ENCODE measurements at places on chromosomes 1 and 21.

- no peak for DNase-seq
These were observed 18.7 kb upstream of the GALNT2 start for GRCh38 chr1:230048322-230048721.

GRCh38 chr1:47147047-47147785, 10.0 kb downstream of the CYP4A22 start:
- DNase-seq: no peak

DNA sequence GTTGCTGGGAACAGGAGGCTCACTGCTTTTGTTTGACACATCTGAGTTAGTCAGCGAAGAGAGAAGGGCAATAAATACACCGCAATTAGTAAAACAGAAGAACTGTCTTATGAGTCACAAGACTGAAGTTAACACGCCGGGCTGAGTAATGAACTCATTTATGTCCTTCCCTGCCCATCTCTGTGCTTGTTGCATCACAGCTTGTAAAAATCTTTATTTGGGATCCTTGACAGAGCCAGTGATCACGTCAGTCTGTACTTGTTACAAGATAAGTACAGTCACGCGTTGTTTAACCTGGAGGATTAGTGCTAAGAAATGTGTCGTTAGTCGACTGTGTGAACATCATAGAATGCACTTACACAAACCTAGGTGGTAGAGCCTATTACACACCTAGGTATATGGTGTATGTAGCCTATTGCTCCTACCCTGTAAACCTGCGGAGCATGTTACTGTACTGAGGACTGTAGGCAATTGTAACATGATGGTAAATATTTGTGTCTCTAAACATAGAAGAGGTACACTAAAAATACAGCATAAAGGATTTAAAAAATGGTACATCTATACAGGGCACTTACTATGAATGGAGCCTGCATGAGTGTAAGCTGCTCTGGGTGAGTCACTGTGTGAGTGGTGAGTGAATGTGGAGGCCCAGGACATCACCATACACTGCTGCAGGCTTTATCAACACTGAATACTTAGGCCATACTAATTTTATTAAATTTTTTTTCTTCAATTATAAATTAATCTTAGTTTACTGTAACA, 272.2 kb downstream of the TNR start:
- DNase-seq: no peak

DNA sequence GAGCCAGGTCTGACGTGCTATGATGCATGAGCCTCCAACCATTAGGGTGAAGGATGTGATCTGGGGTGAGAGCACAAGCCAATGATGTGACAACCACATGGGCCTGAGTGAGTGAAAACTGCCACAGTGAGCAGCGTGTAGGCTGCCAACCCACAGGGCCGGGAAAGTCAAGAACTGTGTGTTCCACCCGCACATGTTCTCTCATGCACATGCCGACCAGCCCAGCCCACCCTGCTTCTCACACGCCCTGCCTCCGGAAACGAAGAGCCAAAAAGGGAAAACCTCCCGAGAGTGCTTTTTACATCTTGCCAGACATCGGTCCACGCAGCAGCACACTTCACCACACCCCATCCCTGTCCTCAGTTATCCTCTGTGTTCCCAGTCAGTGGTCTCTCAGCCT, 197.0 kb downstream of the CACNA1E start:
- no peak for DNase-seq

- no peak for DNase-seq
These were observed 16.4 kb downstream of the SPSB1 start for GRCh38 chr1:9309080-9309479.

- DNase-seq: no peak
These were observed 100.5 kb upstream of the NEK7 start for GRCh38 chr1:198056255-198056654.

GRCh38 chr1:247468481-247469140, 10.7 kb upstream of the OR2B11 start:
- DNase-seq: no peak

DNA sequence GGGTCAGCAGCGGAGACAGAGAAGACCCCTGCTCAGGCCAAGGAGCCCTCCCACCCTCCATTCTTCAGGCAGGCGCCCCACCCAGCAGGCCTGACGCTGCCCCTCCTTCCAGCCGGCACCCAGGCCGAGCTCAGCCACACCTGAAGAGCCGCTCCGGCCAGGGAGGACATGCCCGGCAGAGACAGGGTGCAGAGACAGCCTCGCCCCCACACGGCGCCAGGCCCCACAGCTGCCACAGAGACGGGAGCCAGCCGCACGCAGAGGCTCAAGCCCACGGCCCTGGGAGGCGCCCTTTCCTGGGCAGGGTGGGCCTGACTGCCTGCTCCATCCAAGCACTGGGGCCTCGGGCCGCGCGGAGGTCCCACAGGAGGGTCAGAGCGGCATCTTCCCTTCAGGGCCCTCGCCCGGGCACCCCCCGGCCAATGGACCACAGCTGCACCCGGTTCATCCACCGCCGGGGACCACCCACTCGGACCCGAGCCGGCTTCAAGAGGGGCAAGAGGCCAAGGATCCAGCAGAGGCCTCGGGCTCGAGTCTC, 5.2 kb downstream of the TTLL10 start:
- DNase-seq: no peak

DNA sequence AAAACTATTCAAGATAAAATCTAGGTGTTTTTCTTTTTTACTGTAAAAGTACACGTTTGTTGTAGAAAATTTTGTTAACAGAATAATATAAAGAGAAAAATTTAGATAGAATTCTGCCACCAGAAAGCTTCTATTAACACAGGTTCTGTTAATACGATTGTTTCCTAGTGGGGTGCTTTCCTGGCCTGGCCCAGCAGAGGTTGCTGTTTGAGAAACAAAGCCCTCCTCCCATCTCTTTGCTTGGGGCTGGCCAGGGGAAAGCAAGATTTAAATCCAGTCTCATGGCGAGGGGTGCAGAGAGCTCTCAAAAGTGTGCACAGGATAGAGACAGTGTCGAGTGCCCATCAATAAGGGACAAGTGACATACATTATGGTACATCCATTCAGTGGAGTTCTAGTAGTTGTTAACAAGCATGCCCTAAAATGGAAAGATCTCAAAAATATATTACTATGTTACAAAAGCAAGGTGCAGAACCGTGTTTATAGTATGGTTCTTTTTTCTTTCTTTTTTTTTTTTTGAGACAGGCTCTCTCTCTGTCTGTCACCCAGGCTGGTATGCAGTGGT, 14.6 kb upstream of the ACBD3 start:
- no peak for DNase-seq

- DNase-seq: no peak
These were observed 10.8 kb downstream of the DPT start for GRCh38 chr1:168717906-168718891.

DNA sequence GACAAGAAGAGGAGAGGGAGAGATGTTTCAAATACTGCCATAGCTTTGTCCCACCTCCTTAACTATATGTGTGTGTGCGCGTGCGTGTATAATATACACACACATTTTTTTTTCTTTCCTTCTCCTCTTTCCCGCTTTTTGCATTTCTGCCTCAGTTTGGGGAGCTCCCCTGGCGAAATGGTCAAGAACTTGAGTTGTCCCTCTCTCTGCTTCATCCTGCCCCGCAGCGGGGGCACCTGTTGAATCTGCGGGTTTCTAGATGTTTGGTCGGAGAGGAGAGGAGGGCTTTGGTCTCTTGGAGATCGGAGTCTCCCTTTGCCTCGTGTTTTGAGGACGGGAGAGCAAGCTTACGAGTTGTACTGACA, 504 bp downstream of the SCCPDH start:
- DNase-seq: no peak

- no peak for DNase-seq
These were observed 81.7 kb upstream of the ATP1B1 start for GRCh38 chr1:169024800-169025271.

DNA sequence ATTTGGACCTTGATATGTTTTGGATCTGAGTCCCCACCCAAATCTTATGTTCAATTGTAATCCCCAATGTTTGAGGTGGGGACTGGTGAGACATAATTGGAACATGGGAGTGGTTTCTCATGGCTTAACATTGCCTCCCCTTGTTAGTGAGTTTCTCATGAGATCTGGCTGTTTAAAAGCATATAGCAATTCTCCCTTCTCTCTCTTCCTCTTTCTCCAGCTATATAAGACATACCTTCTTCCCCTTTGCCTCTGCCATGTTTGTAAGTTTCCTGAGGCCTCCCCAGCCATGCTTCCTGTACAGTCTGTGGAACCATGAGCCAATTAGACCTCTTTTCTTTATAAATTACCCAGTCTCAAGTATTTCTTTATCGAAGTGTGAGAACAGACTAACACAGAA, 692.4 kb downstream of the KCNT2 start:
- no peak for DNase-seq

DNA sequence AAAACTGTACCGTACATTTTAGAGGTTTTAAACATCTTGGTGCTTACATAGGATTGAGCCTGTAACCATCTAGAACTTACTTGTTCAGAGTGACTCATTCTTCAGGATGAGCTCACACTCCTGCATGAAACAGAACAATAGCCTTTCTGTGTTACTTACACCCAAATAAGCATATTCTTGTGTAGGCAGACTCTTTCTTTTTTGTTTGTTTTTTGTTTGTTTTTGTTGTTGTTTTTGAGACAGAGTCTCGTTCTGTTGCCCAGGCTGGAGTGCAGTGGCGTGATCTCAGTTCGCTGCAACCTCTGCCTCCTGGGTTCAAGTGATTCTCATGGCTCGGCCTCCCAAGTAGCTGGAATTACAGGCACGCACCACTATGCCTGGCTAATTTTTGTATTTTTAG, 3.8 kb upstream of the CA6 start:
- DNase-seq: no peak

DNA sequence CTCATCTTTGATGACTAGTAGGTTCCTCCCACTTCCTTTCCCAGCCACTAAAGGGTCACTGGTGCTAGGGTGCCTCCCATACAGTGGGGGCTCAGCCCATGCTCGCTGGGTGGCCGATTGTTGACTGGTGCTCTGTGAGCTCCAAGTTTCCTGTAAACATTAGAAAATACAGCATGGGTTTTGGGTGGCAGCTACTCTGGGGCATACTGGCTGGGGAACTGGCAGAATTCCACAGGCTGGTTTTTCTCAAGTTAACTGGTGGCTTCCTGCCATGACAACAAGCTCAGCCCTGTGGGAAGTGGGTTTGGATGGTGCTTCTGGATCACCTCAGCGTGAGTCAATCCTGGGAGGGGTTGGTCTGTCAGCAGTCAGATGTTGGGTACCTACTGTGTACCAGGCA, 28.7 kb upstream of the CRNN start:
- no peak for DNase-seq

DNA sequence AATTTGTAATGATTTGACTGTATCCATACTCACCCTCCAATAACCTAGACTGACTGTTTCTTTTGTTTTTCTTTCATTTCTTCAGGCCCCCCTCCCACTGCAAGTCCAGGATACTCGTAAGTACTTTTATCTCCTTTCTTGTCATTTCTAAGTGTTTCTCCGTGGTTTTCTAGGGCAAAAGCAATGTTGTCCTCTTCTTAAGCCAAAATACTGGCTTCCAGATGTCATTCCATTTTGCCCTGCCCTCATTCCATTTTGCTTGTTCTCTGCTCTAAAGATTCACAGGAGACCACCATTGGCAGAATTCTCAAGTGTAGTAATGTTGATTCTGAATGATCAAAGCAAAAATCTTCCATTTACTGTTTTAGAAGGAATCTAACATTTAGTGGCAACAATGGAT, 152.8 kb upstream of the UBE2U start:
- DNase-seq: no peak

GRCh38 chr1:5720936-5721335, 271.3 kb downstream of the NPHP4 start:
- no peak for DNase-seq

- DNase-seq: no peak
These were observed 5.7 kb downstream of the ZBTB7B start for GRCh38 chr1:155008015-155008941.

- DNase-seq: no peak
These were observed 30.4 kb upstream of the TMEM61 start for GRCh38 chr1:54950006-54950368.

GRCh38 chr1:206518743-206519142, 11.4 kb downstream of the RASSF5 start:
- no peak for DNase-seq

GRCh38 chr1:66256629-66257572, 277.1 kb upstream of the SGIP1 start:
- no peak for DNase-seq

DNA sequence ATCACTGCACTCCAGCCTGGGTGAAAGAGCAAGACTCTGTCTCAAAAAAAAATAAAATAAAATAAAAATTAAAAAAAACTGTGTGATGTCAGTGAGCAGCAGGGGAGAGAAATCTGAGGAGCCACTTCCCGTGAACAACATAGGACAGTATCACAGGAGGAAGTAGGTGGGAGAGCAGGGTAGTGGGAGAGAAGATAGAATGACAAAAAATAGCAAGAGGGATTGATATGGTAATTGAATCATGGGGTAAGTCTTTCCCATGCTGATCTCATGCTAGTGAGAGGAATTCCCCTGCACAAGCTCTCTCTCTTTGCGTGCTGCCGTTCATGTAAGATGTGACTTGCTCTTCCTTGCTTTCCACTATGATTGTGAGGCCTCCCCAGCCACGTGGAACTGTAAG, 81.6 kb upstream of the PBX1 start:
- no peak for DNase-seq

GRCh38 chr1:208139434-208140045, 104.6 kb downstream of the PLXNA2 start:
- no peak for DNase-seq

DNA sequence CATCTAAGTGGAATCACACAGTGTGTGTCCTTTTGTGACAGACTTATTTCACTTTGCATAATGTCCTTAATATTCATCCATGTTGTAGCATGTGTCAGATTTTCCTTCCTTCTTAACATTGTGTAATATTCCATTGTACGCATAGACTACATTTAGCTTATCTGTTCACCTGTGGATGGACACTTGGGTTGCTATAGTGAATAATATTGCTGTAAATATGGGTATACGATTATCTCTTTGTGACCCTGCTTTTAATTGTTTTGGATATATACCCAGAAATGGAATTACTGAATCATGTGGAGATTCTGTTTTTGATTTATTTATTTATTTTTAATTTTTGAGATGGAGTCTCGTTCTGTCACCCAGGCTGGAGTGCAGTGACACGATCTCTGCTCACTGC, 63.0 kb upstream of the ATP5PO start:
- DNase-seq: no peak

GRCh38 chr1:196501760-196502428, 106.3 kb downstream of the KCNT2 start:
- no peak for DNase-seq

- DNase-seq: no peak
These were observed 30.9 kb downstream of the WNT3A start for GRCh38 chr1:228037401-228038386.

DNA sequence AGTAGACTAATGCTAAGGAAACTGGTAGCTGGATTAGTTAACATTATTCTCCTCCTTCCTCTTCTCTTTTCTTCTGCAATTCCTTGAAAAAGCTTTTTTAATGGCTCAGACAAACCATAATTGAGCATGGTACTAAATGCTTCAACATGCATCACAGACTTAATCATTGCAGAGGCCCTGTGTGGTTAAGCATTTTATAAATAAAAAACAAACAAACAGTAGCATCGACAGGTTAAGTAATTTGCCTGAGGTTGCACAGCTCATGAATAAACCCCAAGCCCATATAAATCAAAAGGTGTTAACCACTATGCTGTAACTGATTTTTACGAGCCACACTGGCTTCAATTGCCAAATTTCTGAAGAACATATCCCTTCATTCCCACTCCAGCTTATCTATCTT, 462.1 kb downstream of the LMO4 start:
- DNase-seq: no peak

Measured in mesothelial cell of epicardium (in vitro differentiated cells).